ENCODE measurements at places on chromosomes 2 and 18.
A peak's percentile ranks its signal among the peaks of the same experiment; 100 is the strongest.

GRCh38 chr2:53740170-53740569, 27.4 kb upstream of the CHAC2 start:
- no peak for DNase-seq

GRCh38 chr2:181680937-181681811, 857 bp upstream of the NEUROD1 start:
- DNase-seq, result no peak

DNA sequence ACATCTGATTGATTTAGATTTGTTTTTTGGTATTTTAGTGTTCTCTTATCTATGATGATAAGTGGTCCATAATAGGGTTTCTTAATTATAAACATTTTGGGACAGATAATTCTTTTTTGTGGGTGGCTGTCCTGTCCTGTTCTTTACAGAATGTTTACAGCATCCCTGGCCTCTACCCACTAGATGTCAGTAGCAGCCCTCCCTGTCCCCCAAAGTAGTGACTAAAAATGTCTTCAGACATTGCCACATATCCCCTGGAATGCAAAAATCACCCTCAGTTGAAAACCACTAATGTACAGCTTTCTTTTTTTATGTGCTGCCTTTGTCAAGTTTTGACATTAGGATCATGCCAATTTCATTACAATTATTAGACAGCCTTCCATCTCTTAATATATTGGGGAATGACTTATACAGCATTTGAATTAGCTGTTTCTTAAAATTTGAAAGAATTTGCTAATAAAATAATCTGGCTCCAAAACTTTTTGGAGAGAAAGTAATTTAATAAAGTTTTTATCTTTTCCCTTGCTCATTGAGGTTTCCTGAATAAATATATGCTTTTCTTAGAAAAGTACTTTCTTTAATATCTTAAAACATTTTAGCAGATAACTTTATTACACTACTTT, 19.5 kb downstream of the WIPF1 start:
- DNase-seq, result no peak

- DNase-seq, result peak; percentile 62
These were observed 23.8 kb upstream of the IL1R2 start for GRCh38 chr2:101967826-101968513.

DNA sequence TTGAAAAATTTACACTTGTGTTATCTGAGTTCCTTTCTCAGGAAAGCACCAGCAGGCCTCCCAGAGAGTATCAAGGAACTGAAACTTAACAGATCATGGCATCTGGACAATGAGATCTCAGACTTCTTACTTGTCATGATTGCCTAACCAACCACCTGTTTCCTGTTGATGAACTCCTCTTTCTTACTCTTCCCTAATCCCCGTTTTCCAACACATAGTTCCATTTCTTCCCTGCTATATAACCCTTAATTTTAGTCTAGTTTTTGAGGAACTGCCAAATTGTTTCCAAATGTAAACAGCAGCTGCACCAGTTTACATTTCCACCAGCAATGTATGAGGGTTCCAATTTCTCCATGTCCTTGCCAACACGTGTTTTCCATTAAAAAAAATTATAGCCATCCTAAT, 6.1 kb upstream of the FAM171B start:
- peak; percentile 76 for DNase-seq

- no peak for DNase-seq
These were observed 113.2 kb downstream of the SH3BP4 start for GRCh38 chr2:235064976-235065375.

DNA sequence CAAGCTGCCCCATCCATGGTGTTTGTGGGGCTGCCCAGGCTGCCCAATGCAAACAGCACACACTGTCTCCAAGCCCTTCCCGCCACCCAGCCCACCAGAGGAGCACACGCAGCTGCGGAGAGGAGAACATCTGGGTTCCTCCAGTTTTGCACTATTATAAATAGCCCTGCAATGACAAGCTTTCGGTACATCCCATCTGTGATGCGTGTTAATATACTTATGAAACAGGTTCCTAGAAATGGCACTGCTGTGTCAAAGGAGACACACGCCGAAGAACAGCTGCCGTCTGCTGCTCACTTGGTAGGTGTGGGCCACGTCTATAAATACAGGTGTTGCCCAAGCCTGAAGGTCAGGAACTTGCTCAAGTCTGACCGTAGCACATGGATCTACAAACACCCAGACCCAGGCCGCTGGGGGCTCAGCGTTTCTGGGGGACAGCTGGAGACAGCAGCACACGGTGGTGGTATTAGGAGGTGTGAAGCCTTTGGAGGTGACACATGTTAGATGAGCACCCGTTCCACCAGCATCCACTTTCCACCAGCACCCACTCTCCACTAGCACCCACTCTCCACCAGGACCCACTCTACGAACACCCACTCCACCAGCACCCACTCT, 34.3 kb downstream of the PXDN start:
- no peak for DNase-seq

- DNase-seq, result no peak
These were observed 21.7 kb downstream of the BCL11A start for GRCh38 chr2:60531701-60532133.

DNA sequence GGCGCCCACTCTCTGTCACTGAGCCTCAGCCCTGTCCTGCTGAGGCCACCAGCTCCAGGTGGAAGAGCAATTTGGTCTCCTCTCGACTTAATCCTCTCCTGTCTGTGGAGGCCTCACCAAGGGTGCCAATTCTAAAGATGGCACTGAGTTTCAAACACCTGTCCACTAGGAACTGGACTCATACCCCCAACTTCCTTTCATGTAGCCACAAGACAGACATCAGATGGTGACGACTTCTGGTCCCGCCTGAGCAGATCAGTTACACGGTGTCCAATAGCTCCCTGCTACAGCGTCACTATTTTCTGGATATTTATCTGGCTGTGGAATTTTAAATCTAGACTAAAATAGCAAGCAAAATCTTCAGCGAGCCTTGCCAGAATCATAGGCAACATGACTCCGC, 24.5 kb upstream of the SP5 start:
- no peak for DNase-seq

- DNase-seq, result no peak
These were observed 187.7 kb upstream of the CXCR4 start for GRCh38 chr2:136305517-136306192.

- no peak for DNase-seq
These were observed 523.0 kb downstream of the ERBB4 start for GRCh38 chr2:212015588-212015987.

- no peak for DNase-seq
These were observed 15.4 kb downstream of the PAPOLG start for GRCh38 chr2:60771508-60771907.

DNA sequence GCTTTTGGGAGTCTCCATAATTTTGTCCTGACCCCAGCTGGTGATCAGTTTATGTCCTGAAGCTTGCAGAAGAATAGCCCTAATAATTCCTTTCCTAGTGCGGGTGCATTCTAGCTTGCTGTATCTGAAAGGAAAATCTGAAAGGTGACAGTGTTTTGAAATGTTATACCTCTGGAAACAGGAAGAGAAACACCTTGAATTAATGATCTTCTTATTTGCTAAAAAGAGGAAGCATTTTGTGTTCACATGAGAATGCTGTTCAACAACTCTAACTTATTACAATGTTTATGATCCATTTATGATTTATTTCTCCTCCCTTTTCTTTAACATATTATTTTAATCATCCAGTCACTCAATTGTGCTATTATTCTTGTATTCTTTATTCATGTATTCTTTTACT, 66.9 kb upstream of the CAVIN2 start:
- DNase-seq, result no peak

DNA sequence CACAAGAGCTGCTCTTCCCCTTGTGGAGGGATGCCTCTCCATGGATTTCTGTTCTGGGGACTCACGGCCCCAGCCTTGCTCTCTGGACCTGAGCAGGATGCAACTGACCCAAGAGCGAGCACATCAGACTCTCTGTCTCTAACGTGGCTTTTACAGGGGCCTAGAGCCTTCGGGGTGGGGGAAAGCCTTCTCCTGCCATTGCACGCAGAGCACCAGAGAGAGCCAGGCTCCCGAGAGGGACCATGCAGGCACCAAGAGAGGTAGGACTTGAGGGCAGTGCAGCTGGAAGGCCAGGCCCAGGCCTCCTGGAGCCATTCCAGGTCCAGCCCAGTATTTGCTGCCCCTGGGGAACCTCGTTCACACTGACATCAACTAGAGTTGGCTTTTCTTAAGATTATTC, 475.6 kb upstream of the MYT1L start:
- no peak for DNase-seq

- no peak for DNase-seq
These were observed 230.0 kb downstream of the CLIP4 start for GRCh38 chr2:29345236-29345635.

- no peak for DNase-seq
These were observed 805.1 kb downstream of the RNF144A start for GRCh38 chr2:7722212-7722910.

- DNase-seq, result no peak
These were observed 901.9 kb upstream of the ZEB2 start for GRCh38 chr2:145421841-145422240.

- DNase-seq, result no peak
These were observed 521.7 kb upstream of the SPHKAP start for GRCh38 chr2:228703152-228703551.

DNA sequence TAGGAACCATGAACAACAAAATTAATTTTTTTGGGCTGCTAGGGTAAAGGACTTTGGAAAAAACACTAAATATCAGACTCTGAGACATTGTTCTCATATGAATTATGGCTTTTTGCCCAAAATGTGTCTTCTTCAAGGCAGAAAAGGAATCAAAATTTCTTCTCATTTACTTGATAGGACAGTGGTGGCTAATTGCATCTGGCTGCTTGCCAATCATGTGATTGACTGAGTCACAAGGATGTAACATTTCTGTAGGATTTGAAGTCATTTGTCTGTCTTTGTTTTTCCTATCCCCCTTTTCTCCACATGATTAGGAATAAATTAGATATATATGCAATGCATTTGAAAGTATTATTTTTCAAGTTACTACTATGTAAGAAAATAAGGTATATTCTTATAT, 130.2 kb downstream of the SLC4A10 start:
- no peak for DNase-seq

DNA sequence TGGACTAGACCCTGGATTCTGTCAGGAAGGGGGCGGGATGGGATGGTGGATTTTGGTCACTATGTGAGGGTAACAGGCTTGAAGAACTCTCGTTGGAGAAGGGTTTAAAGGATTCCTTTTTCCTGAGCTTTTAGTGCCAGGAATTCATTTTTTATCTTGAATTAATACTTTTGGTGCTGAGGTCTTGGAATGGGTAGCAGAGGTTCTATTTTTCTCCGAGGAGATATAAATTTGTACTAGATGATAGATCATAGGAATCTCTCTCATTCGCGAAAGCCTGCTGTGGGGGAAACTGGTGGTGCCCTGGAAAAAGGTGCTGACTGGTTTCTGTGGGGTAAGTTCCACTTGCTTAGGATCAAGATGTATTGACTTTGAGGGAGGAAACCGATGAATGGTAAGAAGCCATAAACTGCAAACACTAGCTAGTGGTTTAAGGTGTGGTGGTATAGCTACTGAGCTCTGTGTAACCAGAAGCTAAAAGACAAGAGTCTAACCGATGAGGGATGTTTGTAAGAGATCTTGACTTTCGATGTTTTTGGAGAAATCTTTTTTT, 706 bp downstream of the AGPS start:
- DNase-seq, result no peak

- no peak for DNase-seq
These were observed 166.0 kb upstream of the PIK3C3 start for GRCh38 chr18:41789001-41789400.

Data from NCI-H1105 (cell line).